ENCODE measurements at places on chromosomes 6 and 20. TPM values are rescaled to one million over a fixed set of nuclear protein-coding genes. Genes with fewer than 3 reads are reported as not detected.

The TRAPPC3L gene
- total RNA-seq = not detected

DNA sequence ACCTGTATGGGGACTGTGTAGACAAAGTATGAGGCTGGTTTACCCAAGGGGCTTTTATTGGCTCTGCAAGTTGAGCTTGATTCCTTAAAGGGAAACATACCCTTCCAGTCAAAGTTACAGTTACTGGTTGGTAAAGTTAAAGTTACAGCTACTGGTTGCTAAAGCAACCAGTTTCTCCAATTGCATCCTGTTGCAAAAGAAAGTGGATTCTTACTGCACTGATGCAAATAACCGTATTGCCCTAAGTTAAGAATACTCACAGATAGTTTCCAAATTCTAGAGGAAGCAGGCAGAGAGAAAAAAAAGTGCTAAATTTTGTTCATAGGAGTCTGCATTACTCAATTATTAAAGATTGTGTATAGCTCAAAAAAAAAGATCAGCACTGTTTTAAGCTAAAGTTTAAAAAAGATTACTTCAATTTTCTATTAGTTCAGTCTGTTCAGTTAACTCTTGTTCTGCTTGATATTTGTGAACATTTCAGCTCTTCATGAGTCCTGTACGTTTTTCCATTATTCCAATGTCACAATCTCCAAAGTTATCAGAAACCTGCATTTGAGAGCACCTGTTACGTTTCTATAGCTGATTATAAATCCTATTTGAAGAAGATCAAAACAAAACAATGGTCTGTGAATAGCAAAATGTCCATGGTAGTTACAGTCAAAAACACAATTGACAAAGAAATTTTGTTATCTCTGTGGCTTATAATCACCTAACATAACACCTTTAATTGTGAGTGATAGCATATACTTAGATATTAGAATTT lies 8.6 kb upstream of the IL22RA2 start:
- DNase-seq = no peak

GRCh38 chr6:33696548-33697518 lies 14.7 kb downstream of the UQCC2 start:
- DNase-seq = no peak

The FAM209B gene
- not detected for total RNA-seq

GRCh38 chr6:128259730-128260685 lies 260.4 kb downstream of the PTPRK start:
- DNase-seq = no peak

Measured in HT-29 (cell line).